ENCODE measurements at places on chromosomes 5 and 9.

DNA sequence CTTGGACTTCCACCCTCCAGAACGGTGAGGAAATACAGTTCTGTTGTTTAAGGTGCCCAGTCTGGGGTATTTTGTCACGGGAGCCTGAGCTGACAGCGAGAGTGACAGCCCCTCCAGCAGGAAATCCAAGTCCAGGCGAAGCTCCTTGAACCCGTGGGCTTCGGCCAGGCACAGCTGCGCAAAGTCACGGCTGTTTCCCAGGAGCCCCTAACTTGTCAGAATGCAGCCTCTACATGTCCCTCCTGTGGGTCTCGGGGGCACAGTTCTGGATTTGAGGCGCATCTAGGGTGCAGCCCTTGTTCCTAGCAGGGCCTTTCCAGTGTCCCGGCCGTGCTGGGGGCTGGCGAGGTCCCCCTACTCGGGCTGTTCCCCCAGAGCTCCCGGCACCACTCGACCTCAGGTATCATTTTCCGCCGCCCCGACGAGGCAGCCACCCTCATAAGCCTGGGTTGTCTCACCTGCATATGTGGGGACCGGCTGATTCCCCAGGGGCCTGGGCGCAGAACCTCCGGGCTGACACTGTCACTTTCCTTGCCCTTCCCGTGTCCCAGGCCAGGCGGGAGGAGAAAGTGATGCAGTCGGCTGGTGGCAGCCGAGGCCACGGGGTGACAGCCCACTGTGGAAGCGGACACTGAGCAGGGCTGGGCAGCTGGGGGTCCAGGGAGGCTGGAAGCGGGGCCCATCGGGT lies 4.5 kb downstream of the LCN8 start:
- no peak for DNase-seq

DNA sequence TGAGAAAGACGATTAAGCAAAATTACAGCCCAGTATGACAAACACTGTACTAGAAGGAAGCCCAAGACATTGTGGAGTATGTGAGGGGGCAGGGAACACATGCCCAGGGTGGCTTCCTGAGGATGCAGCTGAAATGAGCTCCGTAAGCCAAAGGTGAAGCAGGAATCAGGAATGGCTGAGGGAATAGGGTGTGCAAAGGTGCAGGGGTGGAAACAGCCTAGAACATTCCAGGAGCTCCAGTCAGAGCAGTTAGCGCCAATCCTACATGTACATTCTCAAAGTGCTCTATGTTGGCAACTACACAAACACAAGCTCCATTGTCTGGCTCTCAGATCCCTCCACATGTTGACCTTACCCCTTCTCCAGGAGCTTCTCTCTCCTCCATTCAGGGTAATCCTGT lies 257.9 kb downstream of the MAN2A1 start:
- DNase-seq: no peak

DNA sequence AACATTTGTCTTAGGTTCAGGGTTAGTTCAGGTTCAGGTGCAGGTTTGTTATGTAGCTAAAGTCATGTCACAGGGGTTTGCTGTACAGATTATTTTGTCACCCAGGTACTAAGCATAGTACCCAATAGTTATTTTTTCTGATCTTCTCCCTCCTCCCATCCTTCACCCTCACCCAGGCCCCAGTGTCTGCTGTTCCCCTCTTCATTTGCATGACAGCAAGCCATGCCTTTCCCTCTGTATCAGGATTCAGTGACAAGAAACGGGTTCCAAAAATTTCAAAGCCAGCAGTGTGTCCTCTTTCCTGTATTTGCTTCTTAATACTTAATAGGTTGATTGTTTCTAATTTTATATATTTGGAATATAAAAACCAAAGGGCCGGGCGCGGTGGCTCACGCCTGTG lies 330.8 kb upstream of the SGCD start:
- no peak for DNase-seq

DNA sequence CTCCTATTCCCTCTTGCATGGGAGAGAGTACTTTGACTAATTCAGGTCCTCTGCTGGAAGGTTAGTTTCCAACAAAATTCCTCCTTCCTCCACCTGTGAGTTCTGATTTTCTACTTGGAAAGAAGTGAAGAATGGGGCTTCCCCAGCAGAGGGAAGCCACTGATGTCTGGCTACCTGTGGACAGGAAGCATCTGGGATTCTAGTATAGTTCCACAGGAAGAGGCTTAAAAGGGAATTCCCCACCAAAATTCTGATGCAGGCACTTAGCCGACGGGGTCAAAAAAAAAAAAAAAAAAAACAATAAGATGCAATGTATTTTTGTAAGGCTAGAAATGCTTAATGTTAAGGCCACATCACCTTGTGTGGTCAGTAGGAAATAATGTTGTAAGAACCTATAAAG lies 33.4 kb downstream of the PCDHGC5 start:
- no peak for DNase-seq

GRCh38 chr5:16520841-16521240 lies 55.2 kb upstream of the ZNF622 start:
- DNase-seq: no peak

DNA sequence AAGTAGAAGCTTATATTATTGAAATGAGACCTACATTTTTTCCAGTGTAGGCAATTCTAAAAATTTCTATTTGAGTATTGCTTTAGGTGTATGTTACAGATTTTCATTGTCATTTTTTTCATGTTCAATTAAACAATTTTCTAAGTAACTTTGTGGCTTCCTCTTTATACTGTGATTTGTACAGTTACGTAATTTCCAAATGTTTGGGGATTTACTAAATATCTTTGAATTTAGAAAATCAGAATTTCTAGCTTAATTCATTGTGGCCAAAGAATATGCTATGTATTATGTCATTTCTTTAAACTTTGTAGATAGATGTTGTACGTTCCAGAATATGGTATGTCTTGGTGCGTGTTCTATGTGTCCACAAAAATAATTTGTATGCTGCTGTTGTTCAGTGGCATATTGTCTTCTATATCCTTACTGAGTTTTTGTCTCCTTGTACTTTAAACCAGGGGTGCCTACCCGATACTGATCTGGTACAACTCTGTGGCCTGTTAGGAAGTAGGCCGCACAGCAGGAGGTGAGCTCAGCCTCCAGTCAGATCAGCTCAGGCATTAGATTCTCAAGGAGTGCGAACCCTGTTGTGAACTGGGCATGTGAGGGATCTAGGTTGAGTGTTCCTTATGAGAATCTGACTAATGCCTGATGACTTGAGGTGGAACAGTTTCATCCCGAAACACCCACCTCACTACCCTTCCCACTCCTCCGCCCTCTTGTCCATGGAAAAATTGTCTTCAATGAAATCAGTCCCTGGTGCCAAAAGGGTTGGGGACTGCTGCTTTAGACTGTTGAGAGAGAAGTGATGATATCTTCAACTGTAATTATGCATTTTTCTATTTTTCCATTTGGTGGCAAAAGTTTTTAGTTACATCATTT lies 63.5 kb downstream of the UBE2R2 start:
- no peak for DNase-seq

DNA sequence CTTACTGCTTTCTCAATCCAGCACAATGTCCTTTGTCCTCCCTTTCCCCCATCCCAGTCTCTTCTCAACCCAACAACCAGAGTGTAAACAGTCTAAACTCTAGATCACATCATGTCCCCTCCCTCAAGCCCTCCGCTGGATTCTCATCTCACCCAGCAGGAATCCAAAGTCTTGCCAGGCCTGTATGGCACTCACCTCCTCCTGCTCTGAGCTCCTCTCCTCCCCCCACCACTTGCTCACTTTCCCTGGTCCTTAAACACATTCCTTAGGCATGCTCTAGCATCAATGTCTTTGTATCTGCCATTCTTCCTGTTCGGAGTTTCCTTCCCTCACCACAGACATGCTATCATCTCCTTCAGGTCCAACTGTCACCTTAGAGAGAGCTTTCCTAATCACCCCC lies 78.8 kb downstream of the NIPSNAP3B start:
- DNase-seq: no peak

- no peak for DNase-seq
Observed at GRCh38 chr9:105128908-105129600, 115.4 kb upstream of the SLC44A1 start.

- no peak for DNase-seq
Observed at GRCh38 chr9:117706421-117707116, 2.4 kb downstream of the TLR4 start.

DNA sequence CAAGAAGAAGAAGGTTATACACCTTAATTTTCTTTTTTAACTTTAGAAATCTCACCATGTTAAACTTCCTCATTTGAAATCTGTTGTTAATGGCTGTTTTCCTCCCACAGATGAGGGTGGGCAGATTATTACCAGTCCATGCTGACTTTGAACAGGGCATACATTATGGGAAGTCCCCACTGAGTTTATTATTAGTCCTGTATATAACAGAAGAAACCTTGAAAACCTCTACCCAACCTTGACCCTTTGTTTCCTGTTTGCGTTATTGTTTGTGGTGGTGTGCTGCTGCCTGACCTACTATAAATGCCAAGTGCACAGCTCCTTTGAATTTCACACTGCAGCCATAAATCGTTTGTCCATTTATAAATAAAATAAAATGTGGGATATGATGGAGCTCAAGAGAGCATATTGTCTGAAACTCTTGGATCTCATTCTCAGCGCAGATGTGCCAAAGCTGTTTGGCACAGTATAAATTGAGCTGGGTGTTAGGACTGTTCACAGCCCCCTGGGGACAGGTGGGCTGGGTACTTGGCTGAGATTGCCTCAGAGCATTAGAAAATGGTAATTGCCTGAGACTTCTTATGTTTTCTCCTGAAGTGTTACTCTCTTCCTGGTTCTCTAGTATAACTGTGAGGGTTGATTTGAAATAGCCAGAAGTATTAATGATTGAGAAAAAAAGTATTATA lies 139.6 kb downstream of the SPATA31D1 start:
- DNase-seq: no peak

DNA sequence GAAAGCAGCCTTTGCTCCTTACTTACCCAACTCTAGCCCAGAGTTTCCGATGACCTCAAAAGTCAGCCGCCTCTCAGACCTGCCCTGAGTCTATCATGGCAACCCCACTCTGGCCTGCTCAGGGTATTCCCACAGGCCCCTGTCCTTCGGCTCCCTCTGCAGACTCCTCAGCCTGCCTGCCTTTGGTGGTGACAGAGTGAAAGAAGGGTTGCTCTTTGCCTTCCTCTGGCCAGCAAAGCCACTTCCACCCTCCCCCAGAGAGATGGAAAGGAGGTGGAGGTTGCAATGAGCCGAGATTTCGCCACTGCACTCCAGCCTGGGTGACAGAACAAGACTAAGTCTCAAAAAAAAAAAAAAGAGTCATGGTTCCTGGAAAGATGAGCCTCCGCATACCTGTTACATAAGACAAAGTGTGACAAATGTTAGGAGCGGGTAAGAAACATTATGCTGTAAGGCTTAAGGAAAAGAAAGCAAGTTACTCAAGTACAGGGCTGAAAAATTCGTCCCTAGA lies 2.3 kb upstream of the SMIM33 start:
- no peak for DNase-seq

DNA sequence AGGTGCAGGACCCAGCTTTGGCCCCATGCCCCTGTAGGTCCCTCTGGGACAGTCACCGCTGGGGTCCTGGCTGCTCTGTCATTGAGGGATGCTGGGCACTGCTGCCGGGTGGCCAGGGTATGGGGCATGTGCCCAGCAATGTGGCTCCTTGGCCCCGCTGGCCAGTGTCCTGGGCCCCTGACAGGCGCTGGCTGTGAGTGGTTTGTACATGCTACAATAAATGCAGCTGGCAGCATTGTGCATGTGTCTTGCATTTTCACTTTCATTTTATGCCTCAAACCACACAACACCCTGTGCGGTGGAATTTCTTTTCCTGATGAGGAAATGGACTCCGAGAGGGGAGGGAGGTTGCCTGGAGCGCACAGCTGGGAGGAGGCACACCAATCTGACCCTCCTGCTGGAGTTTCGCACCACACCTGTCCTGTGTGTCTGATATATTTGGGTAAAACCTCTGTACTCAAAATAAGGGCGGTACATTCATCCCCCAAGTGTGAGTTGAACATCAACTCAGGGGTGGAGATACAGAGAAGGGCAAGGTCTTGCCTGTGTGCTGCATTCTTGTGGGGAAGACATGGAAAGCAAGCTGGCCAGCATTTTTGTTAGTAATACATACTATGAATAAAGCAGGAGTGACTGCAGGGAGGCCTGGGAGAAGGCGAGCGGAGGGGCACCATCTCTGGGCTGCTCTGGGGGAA lies 11.7 kb downstream of the TSPAN17 start:
- DNase-seq: peak; percentile 22

DNA sequence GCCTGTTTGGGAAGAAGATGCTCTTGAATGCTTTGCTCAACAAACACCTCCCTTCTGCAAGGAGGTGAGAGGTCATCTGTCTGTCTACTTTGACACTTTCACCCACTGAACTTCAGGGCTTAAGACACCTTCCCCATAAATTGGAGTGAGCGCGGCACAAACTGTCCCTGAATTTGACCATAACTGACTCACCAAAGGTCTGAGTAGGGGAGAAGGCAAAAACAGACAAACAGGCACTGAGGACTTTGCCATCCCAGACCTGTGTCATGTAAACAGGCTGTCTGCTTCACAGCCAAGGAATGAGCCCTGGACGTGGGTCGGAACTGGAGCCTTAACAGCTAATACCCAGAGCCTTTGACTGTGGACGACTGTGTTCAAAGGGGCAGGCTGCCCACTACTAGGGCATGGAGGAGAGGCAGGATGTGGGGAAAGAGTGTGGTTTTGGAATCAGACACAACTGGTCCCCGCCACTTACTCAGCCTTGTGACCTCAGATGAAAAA lies 320.9 kb upstream of the KLF4 start:
- DNase-seq: no peak

- no peak for DNase-seq
Observed at GRCh38 chr5:173997331-173997730, 8.4 kb downstream of the C5orf47 start.

DNA sequence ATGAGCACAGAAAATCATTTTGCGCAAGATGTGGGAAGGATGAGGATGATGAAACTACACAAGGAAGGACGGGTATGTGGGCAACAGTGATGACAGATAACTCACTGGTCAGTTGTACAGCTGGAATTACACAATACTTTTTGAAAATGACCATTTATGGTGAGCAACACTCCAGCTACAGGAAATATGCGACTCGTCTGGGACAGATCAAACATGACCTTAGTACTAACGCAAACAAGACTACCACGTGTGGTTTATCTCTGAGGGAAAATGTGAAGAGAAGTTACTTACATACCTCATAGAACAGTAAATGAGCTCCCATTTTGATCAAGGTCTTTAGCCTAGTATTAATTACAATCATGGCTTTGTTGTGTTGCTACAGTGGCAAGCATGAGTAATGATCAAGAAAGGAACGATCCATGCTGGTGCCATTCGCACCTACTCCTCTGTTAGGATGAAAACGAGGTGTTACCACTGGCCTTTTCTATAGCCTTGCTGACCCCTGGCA lies 456.9 kb downstream of the BNC2 start:
- DNase-seq: no peak

- DNase-seq: no peak
Observed at GRCh38 chr9:22138956-22139660, 130.0 kb upstream of the CDKN2B start.

GRCh38 chr5:63613442-63613841 lies 348.8 kb downstream of the HTR1A start:
- no peak for DNase-seq
